Caki2 (cell line): ENCODE measurements at places on chromosomes 6 and 20.

DNA sequence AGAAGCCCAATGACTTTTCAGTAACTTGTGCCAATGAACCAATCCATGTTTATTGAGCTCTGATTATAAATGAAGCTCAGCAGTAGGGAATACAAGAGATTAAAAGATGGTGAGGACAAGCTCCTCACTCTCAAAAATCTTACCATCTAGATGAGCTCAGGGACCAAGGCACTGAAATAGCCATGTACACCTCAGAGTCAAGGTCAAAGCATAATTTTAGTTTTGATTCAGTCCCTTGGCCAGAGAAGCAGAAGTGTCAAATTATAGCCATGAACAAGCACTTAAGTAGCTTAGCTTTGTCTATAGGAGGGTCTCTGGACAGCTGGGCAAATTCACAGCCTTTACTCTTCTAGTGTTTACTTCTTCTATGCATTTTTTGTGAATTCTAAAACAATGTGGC lies 131.0 kb upstream of the DTNBP1 start:
- no peak for DNase-seq

GRCh38 chr20:49636447-49636846 lies 68.5 kb upstream of the PTGIS start:
- no peak for DNase-seq

DNA sequence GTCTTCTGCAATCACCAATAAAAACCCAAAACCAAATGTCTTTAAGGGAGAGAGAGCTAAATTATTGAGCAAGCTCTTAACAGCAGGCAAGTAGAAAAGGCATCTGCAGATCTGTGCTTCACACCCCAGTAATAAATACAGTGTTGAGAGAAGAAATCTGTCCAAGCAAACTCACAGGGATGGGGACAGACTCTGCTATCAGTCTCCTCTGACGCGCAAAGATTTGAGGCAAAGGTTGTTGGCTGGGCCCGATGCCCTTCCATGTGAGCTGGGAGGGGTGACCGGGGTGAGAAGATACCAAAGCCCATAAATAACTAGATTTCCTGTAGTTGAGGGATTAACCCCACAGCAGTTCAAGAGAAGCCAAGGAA lies 315.2 kb upstream of the SOX4 start:
- DNase-seq = no peak

- DNase-seq = no peak
Observed at GRCh38 chr6:72941751-72942150, 283.5 kb downstream of the KHDC1L start.

GRCh38 chr20:37492945-37493344 lies 28.1 kb upstream of the NNAT start:
- no peak for DNase-seq

DNA sequence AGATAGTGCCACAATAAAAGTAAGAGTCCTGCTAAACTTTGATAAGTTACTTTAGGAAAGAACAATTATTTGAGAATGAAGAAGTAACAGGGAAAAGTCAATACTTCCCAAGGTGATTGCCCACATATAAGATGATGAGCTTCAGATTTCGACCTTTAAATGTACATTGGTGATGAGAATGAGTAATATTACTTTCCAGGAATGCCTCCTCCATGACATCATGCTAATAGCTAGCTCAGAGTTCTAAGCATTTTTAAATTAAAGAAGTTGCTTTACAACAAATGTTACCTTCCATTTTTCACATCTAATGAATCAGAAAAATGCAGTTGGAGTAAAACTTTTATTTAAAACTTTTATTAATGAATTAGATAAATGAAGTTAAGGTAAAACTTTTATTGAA lies 22.5 kb upstream of the OPN5 start:
- no peak for DNase-seq

DNA sequence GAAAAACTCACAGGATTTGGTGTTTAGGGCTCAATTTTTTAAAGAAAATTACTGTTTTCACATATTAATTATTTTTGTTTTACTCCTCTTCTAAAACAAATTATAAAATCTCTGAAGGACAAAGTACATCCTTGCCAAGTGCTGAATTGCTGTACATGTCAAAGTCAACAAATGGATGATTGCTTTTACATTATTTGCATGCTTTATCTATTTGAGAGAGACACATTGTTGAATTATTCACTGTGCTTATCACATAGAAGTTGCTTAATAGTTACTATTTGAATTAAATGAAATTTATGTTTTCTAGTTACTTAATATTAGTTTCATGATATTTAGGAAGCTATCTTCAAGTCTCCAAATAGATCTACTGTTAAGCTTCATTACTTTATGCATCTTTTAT lies 318.6 kb upstream of the PTCHD4 start:
- no peak for DNase-seq

GRCh38 chr6:40484066-40484465 lies 103.1 kb downstream of the LRFN2 start:
- DNase-seq = no peak

DNA sequence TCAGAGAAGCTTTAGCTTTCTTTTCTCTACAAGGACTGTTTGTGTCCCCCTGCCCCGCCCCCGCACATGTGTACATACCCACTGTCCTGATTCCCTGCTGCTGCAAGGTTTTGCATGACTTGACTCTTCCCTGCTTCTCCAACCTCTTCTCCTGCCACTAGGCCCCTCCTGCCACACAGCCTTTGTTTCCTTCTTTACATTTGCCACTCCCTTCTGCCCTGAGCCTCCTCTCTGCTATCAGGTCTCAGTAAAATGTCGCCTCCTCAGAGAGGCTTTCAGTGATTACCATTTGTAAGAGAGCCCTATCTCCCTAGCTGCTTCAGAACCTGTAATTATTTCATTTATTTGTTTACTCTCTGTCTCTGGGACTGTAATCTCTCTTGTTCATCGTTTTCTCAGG lies 56.4 kb upstream of the VSTM2L start:
- DNase-seq = no peak

GRCh38 chr6:87054143-87054833 lies 40.6 kb downstream of the CGA start:
- DNase-seq = no peak

GRCh38 chr20:19807191-19807945 lies 49.3 kb downstream of the RIN2 start:
- peak; percentile 85 for DNase-seq

- peak; percentile 77 for DNase-seq
Observed at GRCh38 chr6:37381579-37381978, 27.8 kb downstream of the RNF8 start.

DNA sequence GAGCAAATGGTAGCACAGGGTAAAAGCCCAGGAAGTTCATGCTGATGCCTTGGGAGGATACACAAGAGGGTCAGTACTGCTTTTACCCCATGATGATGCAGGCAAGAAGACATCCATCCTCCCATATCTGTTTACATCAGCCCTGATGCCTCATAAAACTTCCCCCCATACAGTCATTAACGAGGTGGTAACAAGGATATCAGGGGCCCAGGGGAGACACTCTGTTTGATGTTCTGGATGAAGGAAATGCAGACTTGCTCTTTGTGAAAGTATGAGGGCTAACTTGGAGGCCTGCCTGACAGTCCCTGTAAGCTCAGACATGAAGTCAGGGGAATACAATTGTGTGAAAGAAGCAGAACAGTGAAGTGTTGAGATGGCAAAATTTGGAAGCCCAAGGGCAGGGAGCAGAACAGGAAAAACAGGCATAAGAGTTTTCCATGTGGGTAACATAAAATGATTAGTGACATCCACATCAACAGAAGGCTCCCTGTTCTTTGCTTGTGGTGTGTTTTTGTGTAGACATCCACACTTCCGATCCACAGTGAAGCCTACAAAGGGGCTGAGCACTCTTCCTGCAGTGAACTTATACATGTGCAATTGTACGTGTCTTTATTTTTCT lies 813.4 kb downstream of the MAFB start:
- DNase-seq = no peak

DNA sequence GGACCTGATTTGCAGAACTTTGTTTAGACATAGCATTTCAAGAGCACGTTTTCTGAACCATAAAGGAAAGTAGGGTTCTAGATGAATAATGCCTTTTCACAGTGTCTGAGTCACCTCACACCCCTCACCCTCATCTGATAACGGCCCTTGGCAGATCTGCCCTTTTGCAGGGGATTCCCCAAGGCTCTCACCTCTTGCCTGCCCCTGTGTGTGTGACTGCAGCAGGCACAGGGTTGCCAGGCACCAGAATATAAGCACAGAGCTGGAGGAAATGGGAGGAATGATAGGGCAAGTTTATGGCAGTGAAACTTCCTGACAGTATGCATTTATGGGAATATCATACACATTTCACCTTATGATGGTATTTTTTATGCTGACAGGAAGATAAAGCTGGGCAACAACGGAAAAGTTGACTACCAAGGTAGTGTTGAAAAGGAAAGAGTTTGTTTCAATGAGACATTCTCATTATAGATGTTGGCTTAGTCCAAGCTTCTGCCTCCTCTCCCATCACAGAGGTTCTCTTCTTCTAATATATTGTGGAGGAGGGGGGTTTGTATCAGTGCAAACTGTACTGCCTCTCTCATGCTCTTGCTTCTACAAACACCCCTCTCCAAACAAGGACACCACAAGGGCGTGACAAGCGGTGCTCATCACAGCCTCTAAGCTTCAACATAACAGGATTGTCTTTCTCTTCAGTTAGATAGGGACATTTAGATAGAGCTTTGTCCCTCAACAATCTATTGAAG lies 101.5 kb upstream of the BACH2 start:
- peak; percentile 71 for DNase-seq

GRCh38 chr6:138403324-138403800 lies 661 bp upstream of the HEBP2 start:
- peak; percentile 40 for DNase-seq

GRCh38 chr20:5491455-5491854 lies 174.7 kb upstream of the PROKR2 start:
- DNase-seq = no peak

- no peak for DNase-seq
Observed at GRCh38 chr20:3674447-3674846, 7.4 kb downstream of the ADAM33 start.

GRCh38 chr6:169776379-169776778 lies 25.0 kb downstream of the ERMARD start:
- no peak for DNase-seq

GRCh38 chr6:56734335-56734734 lies 91.6 kb upstream of the DST start:
- DNase-seq = no peak

DNA sequence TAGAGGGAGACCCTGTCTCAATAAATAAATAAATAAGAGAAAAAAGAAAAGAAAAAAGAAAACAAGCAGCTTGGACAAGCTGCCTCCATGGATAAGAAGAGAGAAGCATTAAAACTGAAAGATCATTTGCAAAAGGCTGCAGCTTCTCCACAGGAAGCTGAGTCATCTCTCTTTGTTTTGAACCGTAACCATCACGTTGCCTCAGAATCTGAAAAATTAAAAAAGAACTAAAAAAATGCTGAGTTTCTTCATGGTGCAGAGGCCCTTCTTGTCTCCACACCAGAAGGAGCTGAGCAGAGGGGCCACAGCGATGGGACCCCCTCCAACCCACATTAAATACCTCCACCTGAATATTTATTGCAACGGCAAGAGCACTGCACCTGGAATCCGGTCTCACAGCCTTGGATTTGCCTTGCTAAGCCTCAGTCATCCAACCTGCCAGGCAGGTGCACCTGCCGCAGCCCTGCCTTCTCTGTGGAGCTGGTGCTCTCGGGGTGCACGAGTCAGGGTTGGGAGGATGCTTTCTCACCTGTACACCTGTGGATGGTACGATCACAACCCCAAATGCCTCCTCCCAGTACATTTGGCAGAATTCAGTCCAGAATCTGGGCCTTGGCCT lies 28.1 kb downstream of the TOX2 start:
- peak; percentile 55 for DNase-seq

- DNase-seq = no peak
Observed at GRCh38 chr6:35624341-35625070, 64.2 kb downstream of the FKBP5 start.

- DNase-seq = no peak
Observed at GRCh38 chr6:166623318-166623717, 3.7 kb downstream of the RPS6KA2 start.

GRCh38 chr6:146355521-146356100 lies 188.0 kb upstream of the RAB32 start:
- peak; percentile 71 for DNase-seq

DNA sequence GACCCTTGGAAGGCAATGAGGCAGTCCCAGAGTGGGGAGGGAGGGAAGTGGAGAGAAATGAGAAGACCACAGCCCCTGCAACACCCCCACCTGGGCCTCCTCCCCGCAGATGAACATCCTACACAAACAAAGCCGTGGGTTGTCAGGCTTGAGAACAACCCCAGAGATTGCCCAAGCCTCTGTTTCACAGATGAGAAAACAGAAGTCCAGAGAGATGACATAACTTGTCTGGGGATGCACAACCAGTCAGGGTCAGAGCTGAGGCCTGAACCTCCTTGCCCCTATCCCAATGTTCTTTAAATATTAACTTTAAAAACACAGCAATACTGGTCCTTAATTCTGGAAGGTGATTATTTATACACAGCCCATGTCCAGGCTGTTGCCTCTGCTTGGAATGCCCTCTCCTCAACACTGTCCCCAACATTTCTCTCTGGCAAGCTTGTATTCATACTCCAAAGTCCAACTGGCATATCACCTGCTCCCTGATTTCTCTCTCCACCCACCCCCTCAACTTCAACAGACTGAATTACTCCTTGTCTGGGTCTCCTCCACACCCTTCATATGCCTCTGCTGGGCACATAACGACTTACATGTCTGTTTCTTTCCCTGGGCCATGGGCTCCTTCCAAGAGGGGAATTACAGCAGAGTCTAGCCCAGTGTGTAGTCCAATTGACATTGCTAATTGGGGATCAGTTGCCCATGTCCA lies 135.5 kb upstream of the LRFN2 start:
- no peak for DNase-seq

DNA sequence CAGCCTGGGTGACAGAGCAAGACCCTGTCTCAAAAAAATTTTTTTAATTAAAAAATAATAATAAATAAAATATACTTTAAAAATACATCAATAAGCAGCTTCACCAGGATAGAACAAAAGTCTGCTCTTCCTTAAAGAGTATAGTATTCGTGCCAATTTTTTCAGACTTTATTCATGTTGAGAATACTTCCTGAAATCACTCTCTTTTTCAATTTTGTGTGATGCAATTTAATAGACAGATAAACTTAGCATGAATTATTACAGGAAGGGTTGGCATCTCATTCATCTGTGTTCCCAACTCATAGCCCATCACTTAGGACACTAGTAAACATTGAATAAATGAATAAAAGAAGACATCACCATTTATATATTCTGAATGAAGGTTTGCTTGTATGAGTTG lies 52.4 kb downstream of the IPCEF1 start:
- no peak for DNase-seq

- no peak for DNase-seq
Observed at GRCh38 chr6:126967296-126968005, 151.0 kb upstream of the RSPO3 start.

DNA sequence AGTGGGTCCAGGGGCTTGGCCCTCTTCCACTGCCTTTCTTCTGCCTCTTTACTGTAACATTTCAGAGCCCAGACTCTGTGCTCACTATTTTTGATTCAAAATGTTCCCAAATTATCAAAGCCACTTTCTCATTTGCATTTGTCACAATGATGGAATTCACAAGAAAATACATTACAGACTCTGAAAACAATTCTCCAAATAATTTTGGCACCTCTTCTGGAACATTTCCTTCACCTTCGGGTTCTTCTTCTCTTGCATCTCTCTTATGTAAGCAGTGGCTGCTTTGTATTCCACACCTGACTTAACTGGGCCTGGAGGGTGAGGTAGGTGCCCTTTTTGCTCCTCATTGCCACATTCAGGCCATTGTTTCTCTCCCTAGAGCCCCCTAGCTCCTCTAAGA lies 30.0 kb downstream of the ZNF184 start:
- no peak for DNase-seq
